Stimulated activated CD8-positive, alpha-beta memory T cell treated with anti-CD3 and anti-CD28 coated beads, Interleukin-15, amount 100 ng/mL, for 48 hours (primary cell): ENCODE measurements at places on chromosomes 4 and X.

GRCh38 chrX:64334467-64334866 lies 60.8 kb downstream of the MTMR8 start:
- DNase-seq, result no peak

GRCh38 chr4:38894322-38894982 lies 26.8 kb downstream of the FAM114A1 start:
- DNase-seq, result no peak

GRCh38 chr4:38780833-38781484 lies 1.8 kb downstream of the TLR10 start:
- DNase-seq, result no peak

DNA sequence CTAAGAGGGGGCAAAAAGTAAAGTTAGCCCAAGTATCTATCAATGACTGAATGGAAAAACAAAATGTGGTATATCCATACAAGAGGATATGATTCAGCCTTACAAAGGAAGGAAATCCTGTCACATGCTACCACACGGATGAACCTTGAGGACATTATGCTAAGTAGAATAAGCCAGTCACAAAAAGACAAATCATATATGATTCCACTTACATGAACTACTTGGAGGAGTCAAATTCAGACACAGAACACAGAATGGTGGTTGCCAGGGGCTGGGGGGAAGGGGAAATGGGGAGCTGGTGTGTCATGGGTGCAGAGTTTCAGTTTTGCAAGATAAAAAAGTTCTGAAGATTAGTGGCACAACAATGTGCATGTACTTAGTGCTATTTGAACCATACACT lies 101.8 kb downstream of the SH3KBP1 start:
- DNase-seq, result peak; percentile 43

DNA sequence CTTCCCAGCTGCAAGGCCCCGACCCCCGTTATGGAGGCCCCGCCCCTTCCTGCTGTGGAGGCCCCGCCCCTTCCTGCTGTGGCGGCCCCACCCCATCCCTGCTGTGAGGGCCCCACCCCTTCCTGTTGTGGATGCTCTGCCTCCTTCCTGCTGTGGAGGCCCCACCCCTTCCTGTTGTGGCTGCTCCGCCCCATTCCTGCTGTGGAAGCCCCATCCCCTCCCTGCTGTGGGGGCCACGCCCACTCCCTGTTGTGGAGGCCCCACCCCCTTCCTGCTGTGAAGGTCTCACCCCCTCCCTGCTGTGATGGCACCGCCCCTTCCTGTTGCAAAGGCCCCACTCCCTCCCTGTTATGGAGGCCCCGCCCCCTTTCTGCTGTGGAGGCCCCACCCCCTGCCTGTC lies 104.9 kb upstream of the PSAPL1 start:
- DNase-seq, result peak; percentile 15

GRCh38 chrX:23980011-23980441 lies 47.0 kb downstream of the KLHL15 start:
- DNase-seq, result no peak

DNA sequence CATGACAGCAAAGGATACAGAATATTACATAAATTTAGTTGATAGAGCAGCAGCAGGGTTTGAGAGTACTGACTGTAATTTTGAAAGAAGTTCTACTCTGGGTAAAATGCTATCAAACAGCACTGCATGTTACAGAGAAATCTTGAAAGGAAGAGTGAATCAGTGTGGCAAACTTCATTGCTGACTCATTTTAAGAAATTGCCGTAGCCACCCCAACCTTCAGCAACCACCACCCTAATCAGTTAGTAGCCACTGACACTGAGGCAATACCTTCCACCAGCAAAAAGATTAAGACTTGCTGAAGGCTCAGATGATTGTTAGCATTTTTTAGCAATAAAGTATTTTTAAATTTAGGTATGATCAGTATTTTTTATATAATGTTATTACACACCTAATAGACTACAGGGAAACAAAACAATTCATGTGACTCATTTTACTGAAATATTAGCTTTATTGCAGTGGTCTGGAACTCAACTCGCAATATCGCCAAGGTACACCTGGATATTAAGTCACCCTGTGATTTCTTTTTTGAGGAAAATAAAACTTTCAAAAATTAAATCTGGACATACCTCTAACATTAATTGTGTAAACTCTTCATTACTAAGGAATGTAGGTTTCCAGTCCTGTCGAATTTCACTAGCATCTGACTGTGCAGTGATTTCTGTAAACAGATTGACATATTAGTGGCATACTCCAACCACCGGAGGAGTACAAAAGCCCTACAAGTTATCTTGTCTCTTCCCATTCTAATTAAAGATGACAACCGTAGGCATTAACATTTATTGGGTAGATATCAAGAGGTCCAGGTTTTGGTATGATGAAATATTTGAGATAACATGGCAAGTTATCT lies 71.1 kb downstream of the CLOCK start:
- DNase-seq, result peak; percentile 2

DNA sequence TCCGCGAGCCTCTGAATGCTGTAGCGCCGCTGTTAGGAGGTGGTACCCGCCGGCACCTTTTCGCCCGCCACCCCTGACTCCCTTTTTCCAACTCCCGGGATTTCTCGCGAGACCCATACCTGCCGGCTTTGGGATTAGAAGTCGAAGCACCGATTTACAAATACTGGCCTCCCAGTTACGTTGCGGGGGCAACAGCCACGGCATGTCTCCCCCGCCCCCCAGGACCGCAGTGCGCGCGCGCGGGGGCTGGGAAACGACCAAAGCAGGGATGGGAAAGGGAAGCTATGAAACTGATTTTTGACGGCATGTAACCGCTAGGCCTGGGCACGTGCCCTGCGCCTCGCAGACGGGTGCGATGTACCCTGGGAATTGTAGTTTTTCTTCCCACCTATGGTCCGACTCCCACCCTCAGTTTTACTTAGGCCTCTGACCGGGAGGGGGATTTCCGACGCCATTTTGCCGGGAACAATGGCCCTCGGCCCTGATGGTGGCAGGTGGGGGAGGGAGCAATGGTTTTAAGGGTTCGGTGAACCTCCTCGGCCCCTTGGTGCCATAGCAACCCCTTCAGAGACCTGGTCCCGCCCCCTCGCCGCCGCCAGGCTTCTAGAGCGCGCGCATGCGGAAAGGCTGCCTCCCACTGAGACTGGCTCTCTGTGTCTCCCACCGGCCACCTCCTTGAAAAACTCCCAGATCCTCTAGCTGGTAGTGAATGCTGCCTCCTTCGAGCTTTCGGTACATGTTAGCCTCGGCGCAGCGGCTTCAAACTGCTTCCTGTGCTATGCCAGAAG lies 772 bp upstream of the WNK3 start:
- no peak for DNase-seq

DNA sequence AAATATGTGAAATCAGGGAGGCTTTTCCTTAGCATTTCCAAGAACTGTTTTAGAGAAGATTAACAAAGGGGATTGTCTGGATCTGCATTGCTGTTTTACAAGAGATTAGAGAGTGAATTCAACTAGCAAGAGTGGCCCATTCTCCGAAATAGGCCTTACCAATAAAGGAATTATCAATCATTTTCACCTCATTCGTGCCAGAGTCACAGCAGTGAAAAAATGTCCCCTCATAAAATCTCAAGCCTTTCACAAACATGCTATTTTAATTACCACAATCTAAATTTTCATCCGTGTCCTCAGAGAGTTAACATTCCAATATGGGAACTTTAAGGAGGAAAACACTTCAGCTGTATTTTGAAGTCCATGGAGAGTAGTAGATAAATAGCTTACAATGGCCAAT lies 979.6 kb downstream of the RPA4 start:
- no peak for DNase-seq

GRCh38 chrX:119970574-119970973 lies 27.0 kb upstream of the NKAP start:
- DNase-seq, result no peak

DNA sequence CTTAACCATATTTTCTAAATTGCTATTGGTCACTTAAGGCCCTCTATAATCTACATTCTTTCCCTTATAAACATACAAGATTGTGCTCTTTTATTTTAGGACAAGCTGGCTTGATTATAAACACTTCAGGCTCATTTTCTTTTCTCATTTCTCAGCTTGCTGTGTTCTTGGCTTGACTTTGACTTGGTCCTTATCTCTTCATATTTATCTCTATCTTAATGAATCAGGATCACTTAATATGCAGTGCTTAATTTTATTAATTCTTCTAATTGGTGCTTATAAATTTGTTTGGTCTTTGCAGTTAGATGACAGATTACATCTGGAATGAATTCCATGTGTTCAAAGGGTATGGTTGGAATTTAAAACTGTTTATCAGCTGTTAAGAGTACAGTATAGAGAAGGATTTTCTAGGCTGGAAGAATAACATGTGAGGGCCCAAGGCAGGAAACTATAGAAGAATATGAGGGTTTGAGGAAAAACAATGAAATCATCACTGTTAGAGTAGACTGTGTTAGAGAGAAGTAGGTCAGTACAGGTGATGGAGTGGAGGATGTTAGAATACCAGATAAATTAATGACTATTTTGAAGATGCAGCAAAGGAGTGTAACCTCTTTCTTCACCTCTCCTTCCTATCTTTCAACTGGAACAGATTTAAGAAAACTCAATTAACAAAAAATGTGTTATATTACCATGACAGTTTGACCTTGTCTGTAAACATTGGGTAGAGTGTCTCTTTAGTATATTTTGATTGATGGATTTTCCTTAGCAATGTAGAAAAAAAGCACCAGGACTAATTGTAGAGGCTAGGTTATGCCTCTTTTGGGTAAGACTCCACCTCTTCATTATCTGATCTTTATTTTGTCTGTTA lies 169.6 kb downstream of the RAPGEF2 start:
- DNase-seq, result no peak

- DNase-seq, result no peak
Measured at GRCh38 chr4:6272863-6273660, 3.4 kb downstream of the WFS1 start.

DNA sequence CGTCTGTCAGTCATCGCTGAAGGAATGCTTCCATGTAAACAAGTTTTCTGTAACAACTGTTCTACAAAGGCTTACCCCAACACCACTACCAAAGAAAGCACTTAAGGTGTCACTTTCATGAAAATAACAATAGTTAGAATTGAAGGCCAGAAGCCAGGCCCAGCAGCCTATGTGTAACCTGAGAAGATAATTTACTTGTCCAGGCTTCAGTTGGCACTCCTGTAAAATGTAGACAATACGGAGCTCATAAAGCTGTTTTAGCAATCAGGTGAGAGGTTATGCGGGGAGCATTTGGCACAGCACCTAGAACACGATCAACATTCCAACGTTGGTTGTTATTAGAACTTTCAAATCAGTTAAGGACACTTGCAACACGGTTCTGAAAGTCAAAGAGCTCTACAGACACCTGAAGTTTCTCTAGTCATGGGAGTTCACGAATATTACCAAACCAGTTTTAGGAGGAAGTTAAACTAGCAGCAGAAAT lies 15.7 kb downstream of the ADGRA3 start:
- no peak for DNase-seq

GRCh38 chrX:36083256-36083655 lies 163.7 kb downstream of the CFAP47 start:
- DNase-seq, result no peak

DNA sequence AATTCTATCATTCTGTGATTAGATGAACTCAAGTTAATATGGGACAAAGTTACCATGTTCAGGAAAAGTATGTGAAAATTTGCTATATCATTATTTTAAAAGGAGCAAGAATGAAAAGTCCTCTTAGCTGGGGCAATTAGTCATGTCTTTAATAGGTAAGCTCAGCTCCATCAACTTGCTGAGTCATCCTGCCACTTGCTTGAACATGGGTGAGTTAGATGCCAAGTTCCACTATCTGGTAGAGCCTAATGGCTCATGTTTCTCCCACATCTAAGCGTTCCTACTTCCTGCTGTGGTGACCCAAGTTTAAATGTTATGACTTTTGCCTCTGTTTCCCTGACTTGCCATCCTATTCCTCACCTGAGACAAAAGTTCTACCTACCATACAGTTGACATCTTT lies 276.8 kb downstream of the ZNF674 start:
- no peak for DNase-seq

- no peak for DNase-seq
Measured at GRCh38 chr4:112403101-112403945, 106.2 kb downstream of the ALPK1 start.

DNA sequence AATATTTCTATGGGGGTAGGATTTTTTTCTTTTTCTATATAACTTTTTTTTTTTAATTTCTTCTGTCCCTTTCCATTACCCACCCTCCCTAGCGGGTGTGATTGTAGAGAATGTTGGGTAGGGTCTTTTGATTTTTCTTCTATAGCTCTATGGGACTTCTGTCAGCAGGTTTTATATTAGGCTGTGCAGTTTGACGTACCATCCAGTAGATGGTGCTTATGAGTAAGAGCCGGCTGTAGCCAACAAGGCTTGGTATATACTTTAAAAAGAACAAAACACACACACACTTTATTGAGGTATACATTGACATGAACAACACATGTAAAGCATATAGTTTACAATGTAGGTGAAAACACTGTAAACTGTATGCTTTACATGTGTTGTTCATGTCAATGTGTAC lies 247.9 kb upstream of the POF1B start:
- no peak for DNase-seq

DNA sequence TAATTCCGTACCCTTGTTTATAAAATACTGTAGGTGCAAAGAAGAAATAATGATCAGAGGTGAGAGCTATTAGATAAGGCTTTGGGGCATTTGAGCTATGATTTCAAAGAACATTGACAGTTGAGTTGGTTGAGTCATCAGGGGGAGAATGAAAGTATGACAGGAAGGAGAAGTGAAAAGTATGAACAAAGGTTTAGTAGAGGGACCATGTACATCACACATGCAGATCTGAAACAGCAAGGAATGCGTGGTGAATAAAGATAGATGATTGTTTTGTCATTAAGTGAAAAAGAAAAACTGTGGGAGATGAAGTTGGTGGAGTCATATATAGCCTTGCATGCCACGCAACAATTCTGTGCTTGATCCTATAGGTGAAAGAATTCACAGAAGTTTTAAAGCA lies 163.1 kb downstream of the ARAP2 start:
- no peak for DNase-seq

DNA sequence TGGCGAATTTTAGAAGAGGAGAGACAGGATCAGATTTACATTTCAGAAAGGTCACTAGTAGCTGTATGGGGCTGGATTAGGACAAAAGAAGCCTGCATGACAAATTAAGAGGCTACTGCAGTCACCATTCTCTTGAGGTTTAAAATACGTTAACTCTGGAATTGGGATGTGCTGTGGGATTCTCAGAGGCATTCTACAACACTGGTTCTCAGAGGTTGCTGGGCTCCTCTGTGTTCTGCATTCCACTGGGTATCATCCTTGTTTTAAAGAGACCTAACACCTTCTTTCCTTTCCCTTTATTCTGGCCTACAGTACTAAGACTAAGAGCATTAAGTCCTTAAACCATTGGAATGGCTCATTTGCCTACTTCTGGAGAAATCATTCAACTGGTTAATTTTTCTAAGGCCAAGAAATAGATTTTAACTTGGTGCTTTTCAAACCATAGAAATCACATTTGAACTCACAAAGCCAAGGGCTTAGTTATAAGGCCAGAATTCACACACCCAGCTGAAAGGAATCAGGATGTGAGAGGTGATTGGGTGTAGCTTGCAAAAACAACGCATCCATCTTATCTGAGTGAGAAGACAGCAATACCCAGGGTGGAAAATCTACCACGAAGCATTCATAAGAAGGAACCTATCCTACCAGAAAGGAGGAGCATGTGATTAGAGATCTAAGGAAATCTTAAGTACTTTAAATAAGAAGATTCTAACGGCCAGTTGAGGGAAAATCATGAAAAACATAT lies 116.6 kb downstream of the SHISA3 start:
- DNase-seq, result no peak

- no peak for DNase-seq
Measured at GRCh38 chr4:20249333-20249732, 2.4 kb upstream of the SLIT2 start.

GRCh38 chr4:141132709-141133145 lies 542 bp downstream of the RNF150 start:
- DNase-seq, result no peak

- no peak for DNase-seq
Measured at GRCh38 chr4:137343221-137343620, 189.1 kb downstream of the PCDH18 start.
